ENCODE measurements at places on chromosomes 1 and 21. TPM values are rescaled to one million over a fixed set of nuclear protein-coding genes. Genes with fewer than 3 reads are reported as not detected.
A peak's percentile ranks its signal among the peaks of the same experiment; 100 is the strongest.

Gene SMPDL3B
- polyA plus RNA-seq = 157 TPM

- no peak for DNase-seq
Measured at GRCh38 chr1:18927082-18927653, 24.8 kb upstream of the ALDH4A1 start.

- no peak for DNase-seq
Measured at GRCh38 chr1:204652497-204652896, 33.0 kb downstream of the LRRN2 start.

GRCh38 chr1:51070011-51070410, 32.0 kb upstream of the C1orf185 start:
- DNase-seq = no peak

- peak; percentile 29 for DNase-seq
Measured at GRCh38 chr1:30043731-30044408, 679.5 kb downstream of the MATN1 start.

DNA sequence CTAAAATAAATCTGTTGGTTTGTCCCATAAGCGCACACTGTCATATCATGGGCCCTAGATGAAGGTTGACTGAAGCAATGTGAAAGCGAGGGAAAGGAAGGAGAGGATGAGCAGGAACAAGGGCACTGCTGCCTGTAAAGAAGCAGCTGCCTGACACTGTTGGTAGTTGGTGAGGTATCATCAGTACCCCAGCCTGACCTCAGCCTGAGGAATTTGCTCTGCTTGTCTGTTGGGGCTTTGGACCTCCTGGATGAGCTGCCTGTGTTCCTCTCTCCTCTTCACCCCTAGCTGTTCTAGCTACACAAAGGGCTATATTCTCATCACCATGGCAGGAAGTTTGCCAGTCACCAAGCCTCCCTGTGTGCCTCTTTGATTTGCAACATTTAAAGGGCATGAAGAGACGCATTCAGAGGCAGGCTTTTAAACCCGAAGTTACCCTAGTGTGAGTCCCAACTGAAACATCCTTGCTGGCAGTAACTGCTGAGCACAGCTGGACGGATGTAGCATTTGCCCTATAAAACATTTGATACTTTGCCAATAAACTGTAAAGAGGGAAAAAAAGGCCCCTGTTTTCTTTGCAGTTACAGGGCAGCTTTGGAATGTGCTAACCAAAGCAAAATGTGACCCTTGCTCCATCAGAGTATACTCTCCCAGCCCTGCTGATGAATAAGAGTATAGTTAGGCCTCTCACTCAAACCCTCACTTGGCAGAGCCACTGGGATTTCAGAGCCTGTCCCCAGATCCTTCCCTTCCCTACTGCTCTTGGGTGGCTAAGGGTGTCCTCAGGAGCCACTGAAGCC, 22.2 kb upstream of the SPATA6 start:
- no peak for DNase-seq

GRCh38 chr1:55724551-55725325, 509.6 kb upstream of the USP24 start:
- DNase-seq = no peak

Gene LGR6
- 1.3 TPM for polyA plus RNA-seq

Gene IL20
- polyA plus RNA-seq = not detected

Gene A3GALT2
- not detected for polyA plus RNA-seq

Gene CFAP141
- not detected for polyA plus RNA-seq

GRCh38 chr21:41562101-41563000, 54.4 kb upstream of the TMPRSS2 start:
- no peak for DNase-seq

Gene CDK11A
- polyA plus RNA-seq = 38.8 TPM

DNA sequence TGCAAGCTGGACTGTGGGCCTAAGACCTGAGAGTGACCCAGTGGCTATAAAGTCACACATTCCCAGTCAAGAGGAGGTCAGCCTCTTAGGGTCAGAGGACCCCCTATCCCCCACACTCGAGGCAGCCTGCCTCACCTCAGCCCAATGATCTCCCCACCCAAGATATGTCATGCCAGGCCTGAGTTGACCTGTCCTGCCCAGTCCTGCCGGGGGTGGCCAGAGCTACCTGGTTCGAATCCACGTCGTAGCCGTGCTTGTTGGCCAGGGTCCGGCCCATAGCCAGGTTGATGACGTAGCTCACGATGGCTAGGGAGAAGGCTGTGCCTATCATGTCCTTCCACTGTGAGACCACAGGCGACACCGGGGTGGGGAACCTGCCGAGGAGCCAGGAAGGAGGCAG, 15.6 kb downstream of the SLC26A9 start:
- DNase-seq = no peak

DNA sequence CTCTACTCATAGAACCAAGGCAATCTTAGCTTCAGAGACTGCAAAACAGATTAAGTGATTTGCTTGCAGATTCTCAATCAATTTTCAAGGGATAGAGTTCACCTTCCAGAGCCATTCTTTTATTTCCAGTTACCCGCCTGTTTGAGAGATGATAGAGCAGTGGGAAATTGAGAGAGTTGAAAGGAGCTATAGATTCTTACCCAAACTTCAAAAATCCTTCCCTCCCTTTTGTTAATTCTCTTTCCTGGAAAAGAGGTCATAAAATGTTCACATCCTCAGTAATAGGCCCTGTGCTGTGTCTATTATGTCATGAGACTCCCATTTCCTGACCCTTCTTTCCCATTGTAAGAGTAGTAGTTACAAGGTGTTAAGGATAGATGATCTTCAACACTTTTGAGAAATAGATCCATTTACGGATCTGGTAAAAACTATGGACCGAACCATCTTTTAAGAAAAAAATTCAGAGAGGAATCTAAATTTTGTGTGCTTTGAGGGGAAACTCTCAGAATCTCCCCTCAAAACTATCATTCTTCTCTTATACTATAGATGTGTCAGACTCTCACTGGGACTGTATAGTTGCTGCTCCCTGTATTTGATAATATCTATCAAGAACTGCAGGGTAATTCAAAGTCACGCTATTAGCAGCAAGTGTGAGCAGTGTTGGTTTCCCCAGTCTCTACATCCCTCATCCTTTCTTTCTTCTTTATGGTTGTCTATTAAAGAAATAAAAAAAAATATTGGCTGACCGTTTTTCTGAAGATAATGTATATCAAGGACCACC, 8.0 kb downstream of the RGS4 start:
- no peak for DNase-seq

Gene CDCA8
- polyA plus RNA-seq = 46.2 TPM

Gene C1orf210
- polyA plus RNA-seq = 29.9 TPM

- DNase-seq = no peak
Measured at GRCh38 chr1:94273111-94273510, 35.7 kb upstream of the ARHGAP29 start.

Gene LAMC1
- 47.6 TPM for polyA plus RNA-seq

Gene ZNF648
- polyA plus RNA-seq = 0.64 TPM

Gene TTC34
- 0.23 TPM for polyA plus RNA-seq

Gene STIL
- polyA plus RNA-seq = 13.6 TPM

- DNase-seq = no peak
Measured at GRCh38 chr1:16133007-16133961, 22.6 kb downstream of the EPHA2 start.

Gene ADGRL4
- polyA plus RNA-seq = 0.97 TPM

Gene CR1
- polyA plus RNA-seq = 0.14 TPM

Gene SPATA46
- not detected for polyA plus RNA-seq

- DNase-seq = no peak
Measured at GRCh38 chr1:35590476-35591040, 17.4 kb downstream of the TFAP2E start.

- DNase-seq = no peak
Measured at GRCh38 chr1:240719953-240720700, 108.2 kb upstream of the GREM2 start.

Gene FOXD2
- not detected for polyA plus RNA-seq

DNA sequence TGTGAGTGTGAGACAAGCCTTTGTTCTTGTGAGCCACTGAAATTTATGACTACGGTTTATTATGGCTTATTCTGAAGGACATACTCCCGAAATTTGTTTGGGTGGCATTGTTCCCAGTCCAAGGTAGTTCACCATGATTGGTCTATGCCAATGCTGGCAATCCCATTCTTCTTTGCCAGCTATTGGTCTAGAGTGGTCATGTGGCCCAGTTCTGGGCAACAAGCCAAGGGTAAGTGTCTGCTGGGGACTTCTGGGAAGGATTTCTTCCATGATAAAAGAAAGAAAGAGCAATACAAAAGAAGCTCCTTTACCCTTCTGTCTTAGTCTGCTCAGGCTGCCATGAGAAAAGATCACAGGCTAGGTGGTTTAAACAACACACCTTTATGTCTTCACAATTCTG, 201.6 kb downstream of the SLC35F3 start:
- DNase-seq = no peak

Data from H1 (cell line).